ENCODE measurements at places on chromosomes 7 and 10. TPM values are rescaled to one million over a fixed set of nuclear protein-coding genes. Genes with fewer than 3 reads are reported as not detected.

The PAX4 gene
- total RNA-seq: not detected

The ACHE gene
- total RNA-seq: 4.9 TPM

The AMZ1 gene
- under 0.01 TPM for total RNA-seq

The SPDYE8 gene
- total RNA-seq: not detected

The WNT8B gene
- total RNA-seq: not detected

The NPY gene
- not detected for total RNA-seq

The TBX20 gene
- not detected for total RNA-seq
